Stomach (tissue), 19 donors: ENCODE measurements at places on chromosomes 6 and 20.

DNA sequence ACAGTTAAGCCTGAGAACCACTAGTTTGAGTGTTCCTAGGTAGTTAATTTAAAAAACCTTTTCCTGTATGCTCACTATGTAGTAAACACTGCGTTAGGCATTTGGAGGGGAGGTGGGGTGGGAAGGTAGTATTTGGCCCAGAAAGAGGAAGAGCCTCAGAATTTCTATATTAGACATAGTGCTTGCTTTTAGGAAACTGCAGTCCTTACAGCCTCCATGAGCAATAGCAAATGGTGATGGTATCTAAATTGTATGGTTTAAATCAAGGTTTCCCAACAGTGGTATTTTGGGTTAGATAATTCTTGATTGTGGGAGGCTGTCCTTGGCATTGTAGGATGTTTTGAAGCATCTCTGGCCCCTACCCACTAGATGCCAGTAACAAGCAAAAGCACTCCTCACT lies 61.5 kb upstream of the RIPOR2 start:
- DNase-seq: no peak

- DNase-seq: peak; percentile 85
Measured at GRCh38 chr20:22795871-22796270, 211.5 kb upstream of the FOXA2 start.

GRCh38 chr6:45436544-45437438 lies 59.1 kb upstream of the SUPT3H start:
- peak; percentile 32 for DNase-seq

DNA sequence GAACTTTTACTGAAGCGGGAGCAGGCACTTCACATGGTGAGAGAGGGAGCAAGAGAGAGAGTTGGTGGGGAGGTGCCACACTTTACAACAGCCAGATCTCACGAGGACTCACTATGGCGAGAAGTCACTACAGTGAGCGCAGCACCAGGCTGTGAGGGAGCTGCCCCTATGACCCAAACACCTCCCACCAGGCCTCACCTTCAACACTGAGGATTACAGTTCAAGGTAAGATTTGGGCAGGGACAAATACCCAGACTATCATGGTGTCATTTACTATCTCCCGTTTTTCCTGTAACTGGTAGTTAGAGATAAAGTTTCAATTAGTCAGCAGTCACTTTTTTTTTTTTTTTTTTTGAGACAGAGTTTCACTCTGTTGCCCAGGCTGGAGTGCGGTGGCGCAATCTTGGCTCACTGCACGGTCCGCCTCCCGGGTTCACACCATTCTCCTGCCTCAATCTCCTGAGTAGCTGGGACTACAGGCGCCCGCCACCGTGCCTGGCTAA lies 7.8 kb downstream of the RBCK1 start:
- DNase-seq: no peak

DNA sequence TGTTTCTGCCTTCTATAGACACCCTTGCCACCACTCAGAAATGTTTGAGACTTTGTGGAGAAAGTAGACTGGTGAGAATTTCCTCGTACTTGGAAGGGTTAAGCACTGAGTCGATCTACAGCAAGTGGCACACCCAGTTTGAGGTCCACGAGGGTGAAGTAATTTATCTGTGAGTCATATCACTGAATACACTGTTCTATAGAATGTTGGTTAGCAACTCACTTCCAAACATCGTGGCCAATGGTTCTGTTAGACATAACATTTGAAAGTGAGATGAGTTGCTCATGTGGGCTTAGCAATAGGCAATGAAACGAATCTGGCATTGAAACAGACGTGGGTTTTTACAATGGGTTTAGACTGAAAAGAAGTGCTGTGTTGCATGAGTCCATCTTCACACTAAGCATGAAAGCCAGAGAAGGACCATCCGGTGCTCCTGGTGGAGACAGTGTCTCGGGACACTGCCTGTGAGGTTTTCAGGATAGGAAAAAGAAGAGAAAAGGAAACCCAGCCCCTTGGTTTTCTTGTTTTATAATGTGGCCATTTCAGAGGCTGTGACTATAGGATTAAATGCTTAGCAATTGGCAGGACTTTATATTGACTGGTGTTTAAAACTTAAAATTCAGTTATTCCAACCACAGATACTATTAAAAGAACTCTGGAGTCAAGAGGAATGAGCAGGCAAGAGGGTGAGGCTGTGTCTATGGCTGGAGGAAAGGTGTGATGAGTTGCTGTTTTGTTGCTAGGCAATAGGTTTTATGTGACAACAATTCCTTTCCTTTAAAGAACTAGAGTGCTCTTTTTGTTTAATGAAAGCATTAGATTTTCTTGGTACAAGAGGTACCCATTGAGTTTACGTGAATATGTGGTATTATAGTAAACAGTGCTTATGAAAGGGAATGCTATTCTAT lies 31.0 kb upstream of the EZR start:
- DNase-seq: peak; percentile 54

DNA sequence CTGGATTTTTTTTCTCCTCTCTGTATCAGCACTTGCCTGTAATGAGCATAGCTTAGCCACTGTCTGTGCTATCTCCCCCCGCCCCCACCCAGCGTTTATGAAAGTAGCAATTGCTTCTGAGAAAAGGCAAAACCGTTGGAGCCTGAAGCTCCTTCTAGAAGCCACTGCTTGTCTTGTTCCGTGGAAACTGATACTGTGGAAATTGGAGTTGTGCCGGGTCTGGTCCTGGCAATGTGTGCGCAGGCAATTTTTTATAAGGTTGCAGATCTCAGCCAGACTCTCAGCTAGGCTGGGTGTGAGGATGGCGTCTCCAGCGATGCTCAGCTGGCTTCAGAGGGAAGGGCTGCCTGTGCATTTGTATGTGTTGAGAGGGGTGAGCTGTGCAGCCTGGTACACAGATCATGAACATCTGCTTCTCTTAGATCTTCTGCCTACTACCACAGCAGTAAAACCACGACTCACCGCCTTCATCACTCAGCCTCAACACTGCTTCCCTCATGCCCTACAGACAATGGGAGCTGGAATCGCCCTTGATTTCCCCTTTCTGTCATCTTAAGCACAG lies 72.4 kb upstream of the GTSF1L start:
- DNase-seq: no peak

DNA sequence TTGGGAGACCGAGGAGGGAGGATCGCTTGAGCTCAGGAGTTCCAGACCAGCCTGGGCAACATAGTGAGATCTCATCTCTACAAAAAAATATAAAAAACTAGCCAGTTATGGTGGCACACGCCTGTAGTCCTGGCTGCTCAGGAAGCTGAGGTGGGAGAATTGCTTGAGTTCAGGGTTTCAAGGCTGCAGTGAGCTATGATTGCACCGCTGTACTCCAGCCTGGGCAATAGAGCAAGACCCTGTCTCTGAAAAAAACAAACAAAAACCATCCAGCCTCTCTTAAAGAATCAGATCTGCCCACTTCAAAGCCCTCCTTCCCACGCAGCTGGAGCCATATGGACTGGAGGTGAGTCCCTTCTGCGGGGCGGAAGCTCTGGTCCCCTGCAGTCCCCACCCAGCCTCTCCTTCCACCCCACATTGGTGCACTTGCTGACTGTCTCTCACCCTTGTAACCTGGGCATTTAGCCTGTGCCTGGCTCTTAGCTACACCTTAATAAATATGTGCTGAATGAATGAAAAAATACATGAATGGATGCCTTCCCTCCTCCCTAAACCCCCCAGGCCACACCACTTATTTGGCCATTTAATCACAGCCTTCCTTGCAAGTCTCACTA lies 7.2 kb upstream of the PARD6B start:
- no peak for DNase-seq

- no peak for DNase-seq
Measured at GRCh38 chr6:117264692-117265409, 507 bp upstream of the VGLL2 start.

- DNase-seq: no peak
Measured at GRCh38 chr6:168047841-168048723, 30.9 kb downstream of the FRMD1 start.

DNA sequence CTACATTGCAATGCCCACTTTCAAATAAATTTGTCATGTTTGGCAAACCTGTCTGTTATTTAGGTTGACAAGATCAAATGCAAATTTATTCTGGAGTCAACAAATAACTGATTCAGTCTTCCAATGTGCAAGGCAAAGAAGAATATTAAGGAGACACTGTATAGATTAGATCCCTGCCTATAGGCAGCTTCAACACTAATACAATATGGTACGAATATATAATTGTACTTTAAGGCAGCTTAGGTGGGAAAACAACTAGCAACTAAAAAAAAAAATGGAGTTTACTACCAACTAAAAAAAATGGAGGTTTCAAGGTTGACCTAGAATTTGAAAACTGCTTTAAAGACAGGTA lies 1.7 kb upstream of the PHF10 start:
- DNase-seq: no peak

DNA sequence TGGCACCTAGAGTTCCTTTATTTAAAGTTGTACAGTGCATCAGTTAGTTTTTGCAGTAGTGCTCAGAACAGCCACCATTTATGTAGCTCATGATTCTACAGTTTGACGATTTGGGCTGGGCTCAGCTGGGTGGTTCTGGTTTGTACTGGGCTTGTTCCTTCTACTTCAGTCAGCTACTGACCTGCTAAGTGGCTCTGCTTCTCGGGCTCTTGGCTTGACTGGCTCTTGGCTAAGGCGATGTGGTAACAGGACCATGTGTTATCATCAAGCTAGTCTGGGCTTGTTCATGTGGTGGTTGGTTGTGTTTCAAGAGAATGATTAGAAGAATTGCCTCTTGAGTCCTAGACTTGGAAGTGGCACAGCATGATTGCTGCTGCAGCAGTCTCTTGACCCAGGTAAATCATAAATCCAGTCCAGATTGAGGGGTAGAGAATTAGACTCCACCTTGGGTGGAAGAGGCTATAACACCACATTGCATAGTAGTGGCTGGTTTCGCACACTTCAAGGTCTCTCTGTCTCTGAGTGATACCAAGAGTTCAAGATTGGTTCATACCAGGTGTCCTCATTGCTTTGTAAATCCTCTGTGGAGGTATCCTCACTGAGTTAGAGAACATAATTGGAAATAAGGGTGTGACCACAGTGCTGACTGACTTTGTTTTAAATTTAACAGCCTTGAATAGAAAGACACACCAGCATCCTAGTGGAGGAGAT lies 253.0 kb downstream of the ARID1B start:
- no peak for DNase-seq

- no peak for DNase-seq
Measured at GRCh38 chr6:41706876-41707564, 28.4 kb downstream of the TFEB start.

DNA sequence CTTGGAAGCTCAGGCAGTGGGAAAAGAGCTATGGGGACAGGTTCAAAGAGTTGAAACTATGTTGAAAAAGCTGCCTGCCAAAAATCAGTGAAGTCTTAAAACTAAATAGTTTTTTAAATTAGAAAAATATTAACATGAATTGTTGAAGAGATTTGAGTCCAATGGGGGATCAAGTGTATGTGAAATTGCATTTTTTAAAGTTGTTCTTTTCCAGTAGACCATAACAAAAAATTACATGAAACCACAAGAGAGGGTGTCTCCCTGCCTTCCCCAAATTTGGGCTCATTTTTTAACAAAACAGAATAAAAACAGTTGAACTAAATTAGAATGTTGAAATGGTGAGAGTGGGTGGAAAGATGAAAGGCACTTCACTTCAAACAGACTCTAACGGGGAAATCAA lies 31.5 kb upstream of the COL10A1 start:
- no peak for DNase-seq
